ENCODE measurements at places on chromosomes 13 and 19.

GRCh38 chr19:40305403-40305802 lies 20.3 kb upstream of the AKT2 start:
- peak; percentile 89 for DNase-seq

GRCh38 chr13:42970824-42971690 lies 21.0 kb downstream of the EPSTI1 start:
- DNase-seq: peak; percentile 58

- DNase-seq: peak; percentile 95
Measured at GRCh38 chr13:48749699-48750473, 96.2 kb downstream of the CYSLTR2 start.

DNA sequence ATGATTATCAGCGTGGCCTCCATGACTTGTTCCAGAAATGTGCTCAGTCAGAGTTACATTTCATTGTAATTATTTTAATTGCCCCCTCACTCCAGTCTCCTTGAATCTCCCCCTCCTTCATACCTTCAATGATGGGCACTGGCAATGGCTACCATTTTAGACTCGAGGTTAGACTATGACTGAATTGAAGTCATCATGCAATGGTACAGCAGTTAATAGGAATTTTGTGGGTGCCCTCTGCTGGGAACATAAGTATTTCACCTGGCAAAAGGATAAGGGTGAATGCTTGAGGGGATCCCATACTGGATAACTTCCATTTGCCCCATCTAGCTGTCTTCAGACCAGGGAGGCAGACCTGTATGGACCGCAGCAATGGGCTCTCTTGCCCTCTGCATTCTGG lies 32.2 kb upstream of the USP12 start:
- no peak for DNase-seq

DNA sequence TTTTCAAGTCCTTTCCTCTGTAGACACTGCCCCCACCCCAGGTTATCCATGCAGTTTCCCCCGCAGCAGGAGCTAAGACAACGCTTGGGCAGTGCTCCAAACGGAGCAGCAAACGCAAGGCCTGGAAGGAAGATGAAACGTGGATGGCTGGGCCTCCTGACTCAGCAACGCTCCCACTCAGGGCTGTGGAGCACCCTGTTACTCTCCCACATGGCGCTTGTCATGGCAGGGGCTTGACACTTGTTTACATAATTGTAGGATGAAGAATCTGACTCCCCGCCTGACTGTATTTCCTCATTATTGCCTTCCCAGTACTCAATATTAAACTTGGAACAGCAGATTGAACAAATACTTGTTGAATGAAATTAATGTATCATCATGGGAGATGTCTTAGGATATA lies 799 bp upstream of the C1QTNF9B start:
- DNase-seq: peak; percentile 72

- no peak for DNase-seq
Measured at GRCh38 chr13:114199954-114200353, 20.9 kb downstream of the CFAP97D2 start.

DNA sequence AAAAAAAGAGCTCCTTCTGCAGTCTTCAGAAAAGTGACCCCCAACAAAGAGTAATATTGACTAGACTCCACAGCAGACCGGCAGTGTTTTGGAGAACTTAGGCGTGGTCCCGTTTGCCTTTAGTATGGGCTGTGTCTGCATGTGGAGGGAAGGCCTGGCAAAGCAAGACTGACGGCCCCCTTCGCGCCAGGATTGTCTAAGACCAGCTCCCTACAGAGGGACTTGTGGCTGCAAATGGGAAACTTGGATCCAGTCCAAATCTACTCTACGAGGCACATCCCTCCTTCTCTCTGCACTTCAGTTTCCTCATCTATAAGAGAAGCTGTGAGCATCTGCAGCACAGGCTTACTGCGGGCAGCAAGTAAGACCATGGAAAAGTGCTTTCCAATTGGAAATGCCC lies 350.0 kb downstream of the ZNF536 start:
- DNase-seq: no peak

DNA sequence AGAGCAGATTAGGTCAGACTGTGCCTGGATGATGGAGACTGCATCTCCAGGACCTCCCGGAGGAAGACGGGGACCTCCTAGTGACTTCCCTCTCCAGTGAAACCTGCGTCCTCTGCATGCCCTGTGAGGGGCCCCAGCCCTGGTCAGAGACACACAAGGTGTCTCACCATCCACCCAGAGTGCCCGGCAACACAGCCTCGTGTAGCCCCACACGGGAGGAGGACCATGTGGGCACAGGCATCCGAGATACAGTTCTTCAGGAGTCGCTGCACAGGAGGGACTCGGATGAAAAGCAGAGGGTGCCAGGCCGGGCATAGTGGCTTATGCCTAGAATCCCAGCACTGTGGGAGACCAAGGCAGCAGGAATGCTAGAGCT lies 64.8 kb downstream of the PEPD start:
- no peak for DNase-seq

- DNase-seq: no peak
Measured at GRCh38 chr19:49173198-49173597, 15.6 kb downstream of the TRPM4 start.

DNA sequence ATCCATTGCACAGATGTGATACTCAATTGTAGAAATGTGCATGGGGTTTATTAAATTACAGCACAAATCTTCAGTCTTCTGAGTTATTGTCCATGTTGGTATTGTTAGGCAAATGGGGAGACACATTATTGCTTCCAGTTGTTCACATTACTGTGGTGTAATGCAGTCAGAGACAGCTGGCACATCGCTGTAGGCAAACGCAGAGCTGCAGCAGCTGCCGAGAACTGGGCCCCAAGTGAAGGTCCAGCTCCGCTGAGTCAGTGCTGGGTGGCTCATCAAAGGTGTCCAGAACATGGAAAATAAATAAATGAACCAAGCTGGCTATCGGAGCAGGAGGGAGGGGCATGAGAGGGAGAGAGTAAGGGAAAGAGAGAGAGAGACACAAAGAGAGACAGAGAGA lies 299.1 kb upstream of the OBI1 start:
- no peak for DNase-seq

DNA sequence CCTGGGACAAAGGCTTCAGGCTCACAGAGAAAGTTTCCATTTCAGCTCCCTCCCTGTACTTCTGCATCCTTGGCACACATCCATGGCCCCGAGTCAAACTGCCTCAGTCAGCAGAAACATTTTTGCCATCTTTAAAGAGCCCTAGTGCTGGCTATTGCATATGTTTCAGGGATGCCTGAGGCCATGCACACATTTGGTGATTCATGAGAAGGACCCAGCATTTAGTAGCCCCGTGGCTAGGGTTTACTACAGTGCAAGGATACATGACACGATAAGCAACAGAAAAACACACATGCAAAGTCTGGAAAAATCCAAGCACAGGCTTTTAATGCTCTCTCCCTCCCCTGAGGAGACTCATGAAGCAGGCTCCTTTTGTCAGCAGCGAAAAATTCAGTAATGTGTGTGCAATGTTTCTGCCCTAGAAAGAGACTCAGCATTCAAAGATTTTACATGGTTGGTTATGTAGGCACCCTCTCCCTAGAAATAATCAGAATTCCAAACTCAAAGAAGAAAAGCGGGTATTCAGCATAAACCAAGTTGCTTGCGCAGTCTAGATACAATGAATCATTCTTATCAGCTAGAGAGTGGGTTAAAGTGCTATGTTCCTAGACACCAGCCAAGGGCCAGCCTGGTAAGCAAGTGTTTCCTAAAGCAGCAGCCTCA lies 17.6 kb downstream of the ACOD1 start:
- DNase-seq: no peak

GRCh38 chr19:18433735-18434398 lies 4.1 kb downstream of the ISYNA1 start:
- peak; percentile 55 for DNase-seq

GRCh38 chr19:19366434-19367396 lies 38.8 kb upstream of the GATAD2A start:
- DNase-seq: peak; percentile 87

- no peak for DNase-seq
Measured at GRCh38 chr19:31317570-31317969, 31.7 kb downstream of the TSHZ3 start.

DNA sequence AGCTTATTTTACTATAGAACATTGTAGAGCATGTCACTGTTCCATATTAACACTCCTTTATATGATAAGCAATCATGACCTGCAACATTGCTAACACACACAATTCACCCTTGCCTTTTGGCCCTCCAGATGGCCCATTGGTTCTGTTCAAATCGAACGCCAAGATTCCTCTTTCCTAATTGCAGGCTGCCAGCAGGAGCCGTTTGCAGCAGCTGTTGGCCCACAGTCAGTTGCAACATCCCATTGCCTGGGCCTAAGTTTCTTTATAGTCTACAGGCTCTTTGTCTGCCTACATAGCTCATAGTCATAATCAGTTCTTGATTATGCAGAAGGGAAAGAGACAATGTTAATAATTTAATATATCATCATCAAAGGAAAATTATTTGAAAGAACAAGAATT lies 37.6 kb downstream of the KCTD12 start:
- DNase-seq: no peak

DNA sequence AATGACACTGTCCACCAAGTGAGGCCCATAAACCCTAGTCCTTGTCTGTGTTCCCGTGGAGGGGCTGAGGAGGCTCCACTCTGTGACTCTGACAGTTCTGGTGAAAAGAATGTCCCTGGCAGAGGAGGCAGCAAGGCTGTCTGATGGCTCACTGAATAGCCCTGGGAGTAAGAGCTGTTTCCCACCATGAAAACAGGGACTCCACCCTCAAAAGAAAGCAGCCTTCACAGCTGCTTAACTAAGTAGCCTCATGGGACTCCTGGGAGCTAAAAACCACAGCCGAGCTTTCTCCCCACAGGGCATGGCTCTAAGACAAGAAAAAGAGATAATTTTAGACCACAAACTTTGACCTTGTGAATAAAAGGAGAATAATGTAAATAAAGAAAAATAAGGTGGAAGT lies 135.1 kb upstream of the FRY start:
- DNase-seq: no peak

GRCh38 chr19:14450168-14450874 lies 17.2 kb downstream of the PKN1 start:
- no peak for DNase-seq

DNA sequence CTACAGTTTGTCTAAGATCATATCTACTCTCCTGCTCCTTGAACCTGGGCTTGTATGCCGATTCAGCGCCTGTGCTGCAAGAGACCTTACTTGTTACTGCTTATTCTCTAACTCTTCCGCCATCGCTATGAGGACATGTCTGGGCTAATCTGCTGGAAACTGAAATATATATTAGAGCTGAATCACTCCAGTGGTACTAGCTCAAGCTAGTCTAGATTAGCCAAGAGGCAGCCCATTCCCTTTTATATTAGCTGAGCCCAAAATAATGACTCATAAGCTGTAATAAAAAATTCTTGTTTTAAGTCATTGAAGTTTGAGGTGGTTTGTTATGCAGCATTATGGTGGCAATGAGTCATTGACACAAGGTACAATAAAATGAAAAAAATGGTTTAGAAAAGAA lies 52.8 kb downstream of the SLC6A16 start:
- DNase-seq: no peak

DNA sequence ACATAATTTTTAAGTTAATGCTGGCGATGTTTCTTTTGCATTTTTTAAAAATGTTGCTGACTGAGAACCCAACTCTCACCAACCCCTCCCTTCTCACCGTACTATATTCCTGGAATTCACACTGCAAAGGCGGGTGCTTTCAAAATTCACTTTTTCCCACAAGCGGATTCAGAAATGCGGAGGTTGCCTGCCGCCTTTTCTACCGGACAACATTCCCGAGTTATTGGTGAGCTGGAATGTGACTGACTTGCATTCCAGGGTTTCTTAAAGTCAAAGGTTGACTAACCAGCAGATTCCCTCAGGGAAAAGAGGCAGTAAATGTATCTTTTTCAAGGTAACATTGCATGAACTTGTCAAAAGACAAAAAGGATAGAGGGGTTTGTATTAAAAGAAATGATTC lies 113.3 kb downstream of the RAB20 start:
- peak; percentile 14 for DNase-seq

GRCh38 chr13:28464861-28465460 lies 30.0 kb downstream of the FLT1 start:
- DNase-seq: no peak

DNA sequence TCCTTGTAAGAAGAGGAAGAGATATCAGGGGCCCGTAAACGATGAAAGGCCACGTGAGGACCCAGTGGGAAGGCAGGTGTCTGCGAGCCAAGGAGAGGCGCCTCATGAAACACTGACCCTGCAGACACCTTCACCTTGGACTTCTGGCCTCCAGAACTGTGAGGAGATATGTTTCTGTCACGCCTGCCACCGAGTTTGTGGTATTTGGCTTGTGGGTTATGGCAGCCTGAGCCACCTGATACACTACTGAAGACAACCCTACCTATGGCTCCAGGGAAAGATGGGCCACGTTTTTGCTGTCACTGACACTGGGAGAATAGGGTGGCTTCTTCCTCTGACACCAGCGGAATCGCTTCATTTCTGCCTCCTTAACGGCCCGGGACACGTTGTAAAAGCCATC lies 217.5 kb upstream of the MAB21L1 start:
- no peak for DNase-seq

DNA sequence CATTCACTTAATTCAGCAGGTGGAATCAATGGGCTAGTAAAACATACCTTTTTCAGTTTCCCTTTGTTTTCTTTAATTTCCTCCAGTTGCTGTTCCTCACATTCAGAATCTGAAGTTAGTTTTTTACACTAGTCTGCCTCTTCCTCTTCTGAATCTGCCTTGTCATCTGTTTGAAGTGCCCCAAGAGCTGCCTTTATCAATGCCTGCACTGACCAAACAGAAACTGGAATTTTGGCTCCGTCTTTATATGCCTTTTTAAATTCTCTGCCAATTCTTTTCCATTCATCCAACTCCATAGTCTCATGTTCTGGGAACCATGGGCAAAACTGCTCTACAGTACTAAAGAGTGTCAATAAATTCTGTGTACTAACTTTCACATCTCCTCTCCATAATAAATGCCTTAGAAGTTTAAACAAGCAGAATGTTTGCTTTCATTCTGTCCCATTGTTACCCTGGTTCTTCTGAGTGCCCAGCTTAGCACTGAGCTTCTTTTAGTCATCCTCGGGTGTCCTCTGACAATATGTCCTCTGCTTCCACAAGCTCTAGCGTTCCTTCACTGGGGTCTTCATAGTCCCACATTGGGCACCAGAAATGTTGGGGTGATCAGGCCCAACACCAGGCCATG lies 154.2 kb downstream of the ZNF486 start:
- no peak for DNase-seq

DNA sequence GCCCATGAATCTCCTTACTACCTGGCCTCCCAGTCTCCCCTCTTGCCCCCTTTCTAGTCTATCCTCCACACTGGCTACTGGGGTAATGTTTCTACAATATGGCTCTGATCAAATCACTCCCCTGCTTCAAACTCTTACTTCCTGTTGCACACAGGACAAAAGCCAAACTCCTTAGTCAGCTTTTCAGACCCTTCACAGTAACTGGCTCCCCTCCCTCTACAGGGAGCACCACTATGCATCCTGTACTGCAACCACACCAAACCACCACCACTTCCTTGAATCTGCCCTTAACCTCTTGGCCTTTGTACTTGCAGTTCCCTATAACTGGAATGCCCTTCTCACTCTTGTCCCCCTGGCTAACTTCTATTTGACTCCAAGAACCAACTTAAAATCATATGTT lies 32.2 kb downstream of the DEDD2 start:
- no peak for DNase-seq

- DNase-seq: peak; percentile 96
Measured at GRCh38 chr13:44436589-44437337, 63.1 kb downstream of the SERP2 start.

- peak; percentile 7 for DNase-seq
Measured at GRCh38 chr13:84208246-84208910, 326.1 kb upstream of the SLITRK1 start.

Data from cardiac muscle cell (in vitro differentiated cells and primary cell).